NT2/D1 (cell line): ENCODE measurements at places on chromosomes 11 and 22.
A peak's percentile ranks its signal among the peaks of the same experiment; 100 is the strongest.

DNA sequence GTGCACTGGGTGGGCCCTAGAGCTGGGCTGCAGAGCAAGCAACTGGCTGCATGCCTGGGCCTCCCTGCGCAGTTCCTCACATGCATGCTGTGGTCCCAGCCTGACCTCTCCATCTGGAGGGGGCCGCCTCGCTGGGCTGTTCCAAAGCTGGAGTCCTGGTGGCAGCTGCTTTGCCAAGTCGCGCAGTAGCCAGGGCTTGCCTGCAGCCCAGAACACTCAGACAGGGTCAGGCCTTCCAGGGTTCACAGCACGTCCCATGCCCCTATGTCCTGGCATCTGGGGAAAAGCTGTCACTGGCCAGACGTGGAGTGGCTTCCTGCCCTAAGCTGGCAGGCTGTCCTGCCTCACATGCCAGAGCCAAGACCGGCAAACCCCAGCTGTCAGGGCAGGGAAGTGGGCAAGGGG, 16.5 kb upstream of the CDC42EP2 start:
- no peak for DNase-seq

- DNase-seq, result no peak
Measured at GRCh38 chr11:83816572-83817187, 530.5 kb upstream of the CCDC90B start.

DNA sequence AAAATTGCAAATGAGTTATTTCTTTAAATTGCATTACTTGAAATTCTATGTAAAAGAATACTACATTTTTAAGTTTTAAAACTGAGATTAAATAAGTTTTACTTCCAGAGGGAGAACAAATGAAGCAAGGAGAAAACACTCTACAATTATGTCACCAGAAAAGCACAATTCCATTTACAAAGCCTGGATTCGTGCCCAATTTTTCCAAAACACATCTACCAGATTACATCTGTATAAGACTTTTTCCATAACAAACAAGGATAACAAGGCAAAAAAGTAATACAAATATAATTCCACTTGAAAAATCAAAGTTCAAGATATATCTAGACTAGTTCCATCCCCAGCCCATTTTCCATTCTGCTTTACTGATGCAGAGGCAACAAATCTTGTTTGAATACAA, 40.5 kb downstream of the MTMR2 start:
- DNase-seq, result no peak

GRCh38 chr11:71155846-71156245, 96.5 kb downstream of the SHANK2 start:
- no peak for DNase-seq

DNA sequence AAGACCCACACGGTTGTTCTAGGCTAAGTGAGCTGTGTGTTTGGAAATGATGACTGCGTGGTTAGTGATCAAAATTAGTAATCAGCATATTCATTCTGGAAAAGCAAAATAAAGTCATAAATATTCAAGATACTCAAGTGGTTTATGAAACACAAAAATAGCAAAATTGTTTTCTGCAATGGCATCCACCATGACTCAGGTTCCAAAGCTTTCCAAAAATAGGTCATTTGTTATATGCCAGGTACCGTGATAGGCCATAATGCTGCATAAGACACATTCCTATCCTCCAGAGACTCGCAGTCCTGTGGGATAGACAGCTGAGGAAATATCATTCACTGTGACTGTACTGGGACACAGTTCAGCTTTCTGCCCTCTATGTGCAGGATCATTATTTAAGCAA, 2.4 kb upstream of the ATL3 start:
- DNase-seq, result no peak

GRCh38 chr11:125429174-125429707, 66.8 kb downstream of the FEZ1 start:
- peak; percentile 75 for DNase-seq

DNA sequence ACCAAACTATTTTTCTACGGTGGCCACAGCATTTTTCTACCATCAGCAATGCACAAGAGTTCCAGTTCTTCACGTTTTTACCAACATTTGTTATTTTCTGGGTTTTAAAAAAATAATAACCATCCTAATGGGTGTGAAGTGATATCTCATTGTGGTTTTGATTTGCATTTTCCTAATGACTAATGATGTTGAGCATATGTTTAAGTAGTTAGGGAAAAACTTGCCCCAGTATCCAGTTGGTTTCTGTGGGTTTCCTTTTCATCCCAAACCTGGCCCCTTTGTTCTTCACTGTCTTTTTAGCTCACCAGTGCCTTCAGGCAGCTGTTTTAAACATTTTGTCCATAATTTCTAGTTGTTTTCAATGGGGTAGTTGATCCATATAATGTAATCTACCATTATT, 14.7 kb upstream of the PTS start:
- no peak for DNase-seq

- no peak for DNase-seq
Measured at GRCh38 chr11:82823647-82824619, 76.3 kb downstream of the PRCP start.

DNA sequence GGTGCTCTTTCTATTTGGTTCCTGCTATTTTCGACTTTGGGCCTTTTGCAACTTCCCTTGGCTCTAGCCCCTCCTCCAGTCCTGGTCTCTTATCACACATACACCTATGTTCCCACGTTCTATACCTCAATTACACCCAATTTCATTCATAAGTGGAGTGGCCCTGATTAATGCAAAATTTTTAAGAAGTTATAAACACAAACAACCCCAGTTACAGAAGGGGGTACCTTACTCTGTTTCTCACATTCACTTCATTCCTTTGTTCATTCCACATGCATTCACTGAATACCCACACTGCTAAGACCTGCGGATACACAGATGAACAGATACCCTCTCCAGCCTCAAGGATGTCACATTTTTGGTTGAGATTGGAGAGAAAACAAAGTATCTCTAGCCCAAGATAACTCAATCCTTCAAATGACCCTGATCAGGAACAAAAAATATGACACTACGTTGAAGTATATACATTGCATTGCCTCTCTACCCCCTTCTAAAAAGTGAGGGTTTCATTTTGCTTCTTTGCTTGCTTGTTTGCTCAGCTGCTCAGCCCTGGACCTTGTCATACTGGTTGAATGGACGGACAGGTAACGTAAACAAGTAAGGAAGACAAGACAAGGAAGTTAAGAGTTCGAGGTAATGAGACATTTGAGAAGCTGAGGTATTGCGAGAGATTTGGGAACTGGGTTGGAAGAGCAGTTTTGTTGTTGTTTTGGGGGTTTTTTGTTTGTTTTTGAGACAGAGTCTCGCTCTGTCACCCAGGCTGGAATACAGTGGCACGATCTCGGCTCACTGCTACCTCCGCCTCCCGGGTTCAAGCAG, 3.6 kb upstream of the VPS37C start:
- DNase-seq, result no peak

GRCh38 chr11:32307913-32308312, 127.4 kb downstream of the WT1 start:
- no peak for DNase-seq

GRCh38 chr11:110795112-110795624, 82.9 kb upstream of the ARHGAP20 start:
- DNase-seq, result no peak

DNA sequence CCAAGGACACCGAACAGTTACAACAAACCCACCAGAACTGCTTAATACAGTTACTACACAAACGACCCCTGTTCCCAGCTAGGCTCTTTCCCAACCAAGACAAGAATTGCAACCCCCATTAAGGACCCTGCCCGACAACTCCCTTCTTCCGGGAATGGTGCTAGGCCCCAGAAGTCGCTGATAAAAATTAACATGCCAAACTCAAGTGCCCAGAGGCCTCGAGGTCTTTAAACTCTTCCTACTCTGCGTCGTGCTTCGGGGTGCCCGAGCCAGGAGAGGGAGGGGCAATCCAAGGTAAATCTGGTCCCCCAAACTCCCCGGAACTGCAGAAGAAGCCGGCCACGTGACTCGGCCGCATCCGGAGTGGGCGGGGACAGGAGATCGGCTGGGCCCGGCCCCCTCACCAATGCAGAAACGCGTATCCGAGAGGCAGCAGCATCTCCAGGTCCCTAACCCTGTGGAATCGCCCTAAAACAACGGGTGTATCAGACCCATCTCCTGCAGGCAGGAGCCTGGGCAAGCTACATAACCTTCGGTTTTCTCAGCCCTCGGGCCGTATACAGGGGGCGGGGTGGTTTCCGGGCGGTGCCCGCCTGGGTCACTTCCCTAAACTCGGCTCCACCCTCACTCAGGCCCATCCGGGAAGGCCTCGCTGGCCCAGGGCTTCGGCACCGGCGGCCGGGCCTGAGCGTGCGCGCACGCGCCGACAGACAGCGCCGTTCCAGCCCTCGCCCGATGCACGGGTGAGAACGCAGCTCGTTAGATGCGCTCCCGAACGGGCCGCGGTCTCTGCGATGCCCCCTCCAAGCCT, 1.1 kb downstream of the CFL1 start:
- DNase-seq, result no peak

- no peak for DNase-seq
Measured at GRCh38 chr11:114290503-114291235, 5.5 kb upstream of the NNMT start.

DNA sequence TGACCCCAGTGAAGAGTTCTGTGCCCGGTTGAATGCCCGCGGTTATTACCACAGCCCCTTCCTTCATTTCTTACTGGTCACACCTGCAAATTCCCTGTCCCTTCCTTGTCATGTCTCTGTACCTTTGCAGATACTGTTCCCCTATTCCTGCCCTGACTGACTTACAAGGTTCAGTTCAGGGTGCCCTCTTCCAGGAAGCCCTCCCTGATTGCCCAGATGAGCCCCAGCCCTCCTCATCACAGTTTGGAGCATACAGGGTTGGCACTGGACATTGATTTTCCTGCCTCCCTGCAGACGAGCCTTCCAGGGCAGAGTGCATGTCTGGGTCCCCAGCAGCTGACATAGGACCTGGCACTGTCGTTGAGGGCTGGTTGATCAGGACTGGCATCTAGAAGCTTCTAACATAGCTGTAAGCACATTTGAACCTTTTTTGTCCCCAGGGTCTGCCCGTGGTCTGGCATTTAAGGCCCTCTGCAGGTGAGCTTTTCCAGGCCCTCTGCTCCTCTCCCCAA, 70.4 kb upstream of the SHISAL1 start:
- no peak for DNase-seq

DNA sequence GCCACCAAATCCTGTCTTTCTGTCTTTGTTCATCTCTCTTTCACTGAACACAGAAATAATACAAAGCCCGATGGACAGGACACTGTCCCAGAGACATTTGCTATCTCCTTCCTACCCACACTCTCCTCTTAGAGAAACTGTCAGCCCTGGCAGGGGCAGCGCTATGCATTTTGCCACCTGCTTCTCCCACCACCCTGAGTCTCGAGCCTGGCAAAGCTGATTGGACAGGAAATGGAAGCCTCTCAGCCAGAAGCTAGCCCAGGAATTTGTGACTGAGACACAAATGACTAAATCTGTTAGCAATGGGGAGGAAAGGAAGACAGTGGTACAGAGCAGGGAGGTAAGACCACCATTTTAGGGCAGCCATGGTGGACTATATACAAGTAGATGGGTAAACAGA, 14.9 kb upstream of the GALNT18 start:
- DNase-seq, result no peak

DNA sequence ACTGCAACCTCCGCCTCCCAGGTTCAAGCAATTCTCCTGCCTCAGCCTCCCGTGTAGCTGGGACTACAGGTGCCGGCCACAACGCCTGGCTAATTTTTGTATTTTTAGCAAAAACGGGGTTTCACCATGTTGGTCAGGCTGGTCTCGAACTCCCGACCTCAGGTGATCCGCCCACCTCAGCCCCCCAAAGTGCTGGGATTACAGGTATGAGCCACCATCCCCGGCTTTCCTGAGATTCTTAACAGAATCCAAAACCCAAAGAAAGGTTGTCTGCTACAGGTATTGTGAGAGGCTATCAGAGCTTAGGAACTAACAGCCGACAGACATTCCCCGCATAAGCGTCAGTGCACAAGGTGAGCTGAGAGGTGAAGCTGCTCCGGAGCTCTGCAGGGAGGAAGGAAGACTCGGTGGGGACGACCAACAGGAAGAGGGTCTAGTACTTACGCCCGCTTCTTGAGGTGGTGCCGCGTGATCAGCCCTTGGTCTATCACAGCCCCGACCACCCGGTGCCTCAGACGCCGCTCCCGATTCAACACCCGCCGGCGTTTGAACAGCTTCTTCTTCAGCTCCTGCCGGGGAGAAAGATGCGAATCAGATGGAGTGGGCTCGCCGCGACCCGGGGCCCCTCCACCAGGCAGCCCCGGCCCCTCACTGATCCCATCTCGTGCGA, 470 bp downstream of the C11orf98 start:
- no peak for DNase-seq

DNA sequence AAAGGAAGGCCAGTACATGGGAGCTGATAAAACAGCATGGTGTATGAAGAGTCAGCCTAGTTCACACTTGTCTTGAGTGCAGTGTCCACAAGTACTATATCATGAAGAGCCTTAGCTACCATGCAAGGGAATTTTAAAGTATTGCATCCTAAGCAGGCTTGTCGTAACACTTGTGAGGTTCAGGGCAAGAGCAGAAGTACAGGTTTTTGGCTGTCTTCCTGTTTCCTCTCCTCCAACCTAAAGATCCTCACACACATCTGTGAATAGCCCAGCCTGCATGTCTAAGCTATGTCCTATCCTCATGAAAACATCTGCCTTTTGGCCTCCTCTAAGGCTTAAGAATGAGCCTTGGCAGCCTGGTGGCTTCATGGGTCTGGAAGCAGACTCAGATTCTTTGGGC, 34.6 kb upstream of the TMEM123 start:
- DNase-seq, result no peak

GRCh38 chr11:60905551-60906113, 753 bp downstream of the PRPF19 start:
- no peak for DNase-seq

GRCh38 chr22:39452740-39453040, 4.1 kb upstream of the MGAT3 start:
- DNase-seq, result no peak

- DNase-seq, result no peak
Measured at GRCh38 chr11:104583857-104584256, 314.4 kb downstream of the CASP12 start.

- DNase-seq, result no peak
Measured at GRCh38 chr11:76669901-76670484, 554 bp downstream of the LRRC32 start.

DNA sequence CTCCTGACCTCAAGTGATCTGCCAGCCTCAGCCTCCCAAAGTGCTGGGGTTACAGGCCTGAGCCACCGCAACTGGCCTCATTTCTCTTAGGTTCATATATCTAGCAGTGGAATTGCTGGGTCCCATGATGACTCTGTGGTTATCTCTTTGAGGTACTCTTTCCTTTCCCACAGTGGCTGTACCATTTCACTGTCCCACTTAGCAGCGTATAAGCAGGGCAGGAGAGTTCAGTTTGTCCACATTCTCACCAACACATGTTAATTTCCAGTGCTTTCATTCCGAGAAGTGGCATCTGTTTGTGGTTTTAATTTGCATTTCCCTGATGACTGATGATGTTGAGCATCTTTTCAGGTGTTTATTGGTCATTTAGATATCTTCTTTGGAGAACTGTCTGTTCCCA, 16.4 kb downstream of the PRR5 start:
- no peak for DNase-seq

DNA sequence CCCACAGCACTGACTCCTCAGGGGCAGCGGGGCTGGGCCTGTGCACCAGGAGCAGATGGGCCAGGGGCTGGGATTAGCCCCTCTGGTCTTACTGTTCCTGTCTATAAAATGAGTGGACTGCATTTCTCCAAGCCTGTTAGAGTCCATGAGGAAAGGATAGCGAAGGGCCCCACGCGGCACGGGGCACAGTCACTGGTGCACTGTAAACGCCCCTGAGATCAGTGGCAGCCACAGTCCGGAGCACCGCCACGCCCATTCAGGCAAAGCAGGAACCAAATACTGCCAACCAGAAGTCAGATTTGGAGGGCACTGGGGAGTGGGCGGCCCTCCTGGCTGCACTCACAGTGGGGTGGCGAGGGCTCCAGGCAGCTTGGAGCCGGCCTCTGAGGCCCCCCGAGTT, 387.5 kb downstream of the TBC1D22A start:
- no peak for DNase-seq

GRCh38 chr22:50417411-50418210, 57.2 kb downstream of the SBF1 start:
- DNase-seq, result no peak
